ENCODE measurements at places on chromosomes 2 and 18. TPM values are rescaled to one million over a fixed set of nuclear protein-coding genes. Genes with fewer than 3 reads are reported as not detected.

CASP10 gene
- polyA plus RNA-seq: 7.0 TPM

GNAL gene
- polyA plus RNA-seq: 2.3 TPM

STPG4 gene
- polyA plus RNA-seq: not detected

DSG1 gene
- polyA plus RNA-seq: 0.88 TPM

- no peak for DNase-seq
Observed at GRCh38 chr2:150109028-150109427, 378.4 kb downstream of the RND3 start.

GRCh38 chr2:168895771-168896170 lies 5.3 kb upstream of the G6PC2 start:
- DNase-seq: no peak

DNA sequence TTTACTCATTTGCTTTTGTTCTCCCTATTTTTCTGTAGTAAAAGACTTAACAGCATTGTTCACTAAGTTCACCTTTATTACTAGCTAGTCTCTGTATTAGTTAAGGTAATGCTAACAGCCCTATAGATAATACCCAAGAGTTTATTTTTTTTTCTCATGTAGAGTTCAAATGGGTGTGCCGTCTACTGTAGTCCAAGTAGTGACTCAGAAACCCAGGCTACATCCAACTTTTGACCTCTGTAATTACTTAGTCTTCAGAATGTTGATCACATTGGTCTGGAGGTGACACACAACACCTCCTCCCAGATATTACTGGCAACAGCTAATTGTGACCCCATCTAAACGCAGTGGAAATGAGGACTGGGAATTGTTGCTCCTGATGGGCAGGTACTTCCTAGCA lies 7.7 kb downstream of the COQ10B start:
- DNase-seq: no peak

DNA sequence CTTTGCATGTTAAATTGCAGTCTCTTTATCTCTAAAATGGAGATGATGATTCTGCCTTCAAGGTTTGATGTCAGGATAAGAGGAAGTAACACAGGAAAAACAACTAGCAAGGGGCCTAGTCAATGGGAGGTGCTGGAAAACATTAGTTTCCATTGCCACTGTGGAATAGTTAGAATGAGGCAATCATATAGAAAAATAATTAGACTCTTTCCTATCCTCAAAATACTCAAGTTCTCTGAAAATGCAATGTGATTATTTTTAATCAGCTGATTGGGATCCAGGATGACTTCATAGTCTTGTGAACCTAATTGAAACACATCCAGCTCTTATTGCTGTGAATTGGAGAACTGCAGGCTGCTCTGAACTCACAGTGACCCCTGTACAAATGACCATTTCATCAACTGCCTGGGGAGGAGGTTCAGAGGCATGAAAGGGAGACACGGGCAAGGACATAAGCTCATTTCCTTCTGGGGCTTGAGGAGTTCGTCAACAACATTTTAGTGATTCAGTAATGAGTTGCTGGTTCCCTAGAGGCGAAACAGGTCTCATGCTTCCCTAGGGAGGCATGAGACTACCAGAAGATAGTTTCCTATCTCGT lies 422.5 kb downstream of the LPIN1 start:
- peak; percentile 56 for DNase-seq

- no peak for DNase-seq
Observed at GRCh38 chr2:191037351-191037750, 23.4 kb upstream of the STAT1 start.

DNA sequence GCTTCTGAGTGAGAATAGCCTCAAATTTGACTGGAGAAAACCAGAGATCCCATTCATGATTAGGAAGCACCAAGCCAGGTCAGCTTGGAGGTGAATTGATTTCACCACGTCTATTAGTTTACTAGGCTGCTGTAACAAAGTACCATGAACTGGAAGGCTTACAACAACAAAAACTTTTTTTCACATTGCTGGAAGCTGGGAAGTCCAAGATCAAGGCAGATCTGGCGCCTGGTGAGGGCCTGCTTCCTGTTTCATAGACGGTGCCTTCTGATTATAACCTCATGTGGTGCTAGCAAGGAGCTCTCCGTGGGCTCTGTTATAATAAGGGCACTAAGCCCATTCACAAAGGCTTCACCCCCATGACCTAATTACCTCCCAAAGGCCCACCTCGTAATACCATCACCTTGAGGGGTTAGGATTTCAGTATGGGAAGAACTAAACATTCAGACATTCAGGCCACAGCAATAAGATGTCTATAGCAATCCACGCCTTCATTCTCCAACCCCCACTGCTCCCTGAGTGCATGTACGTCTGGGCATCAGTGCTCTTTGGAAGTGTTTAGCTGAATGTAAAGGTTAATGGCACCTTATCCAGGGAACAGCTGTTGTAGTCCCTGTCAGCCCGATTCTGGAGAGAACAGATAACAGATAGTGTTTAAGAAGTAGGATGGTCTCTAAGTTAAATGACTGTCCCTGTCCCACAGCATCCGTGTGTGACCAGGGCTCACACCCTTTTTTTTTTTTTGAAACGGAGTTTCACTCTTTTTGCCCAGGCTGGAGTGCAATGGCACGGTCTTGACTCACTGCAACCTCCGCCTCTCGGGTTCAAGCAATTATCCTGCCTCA lies 89.2 kb downstream of the SOCS6 start:
- DNase-seq: no peak

DNA sequence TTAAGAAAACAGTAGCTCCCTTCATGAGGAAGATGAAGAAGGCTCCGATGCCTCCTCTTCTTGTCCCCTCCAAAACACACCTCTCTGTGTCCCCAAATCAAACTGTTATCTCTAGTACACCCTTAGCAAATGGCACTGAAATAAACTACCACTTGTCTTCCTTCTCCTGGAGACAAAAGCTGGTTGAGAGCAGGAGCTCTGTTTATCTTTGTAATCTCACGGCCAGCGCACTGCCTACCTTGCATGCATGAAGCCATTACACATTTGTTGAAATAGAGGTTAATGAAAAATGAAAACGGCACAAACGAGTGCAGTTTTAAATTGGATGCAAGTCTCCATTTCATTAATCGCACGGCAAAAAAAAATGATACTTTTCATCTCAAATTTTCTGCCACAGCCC lies 113.7 kb downstream of the EPB41L3 start:
- DNase-seq: no peak

DNA sequence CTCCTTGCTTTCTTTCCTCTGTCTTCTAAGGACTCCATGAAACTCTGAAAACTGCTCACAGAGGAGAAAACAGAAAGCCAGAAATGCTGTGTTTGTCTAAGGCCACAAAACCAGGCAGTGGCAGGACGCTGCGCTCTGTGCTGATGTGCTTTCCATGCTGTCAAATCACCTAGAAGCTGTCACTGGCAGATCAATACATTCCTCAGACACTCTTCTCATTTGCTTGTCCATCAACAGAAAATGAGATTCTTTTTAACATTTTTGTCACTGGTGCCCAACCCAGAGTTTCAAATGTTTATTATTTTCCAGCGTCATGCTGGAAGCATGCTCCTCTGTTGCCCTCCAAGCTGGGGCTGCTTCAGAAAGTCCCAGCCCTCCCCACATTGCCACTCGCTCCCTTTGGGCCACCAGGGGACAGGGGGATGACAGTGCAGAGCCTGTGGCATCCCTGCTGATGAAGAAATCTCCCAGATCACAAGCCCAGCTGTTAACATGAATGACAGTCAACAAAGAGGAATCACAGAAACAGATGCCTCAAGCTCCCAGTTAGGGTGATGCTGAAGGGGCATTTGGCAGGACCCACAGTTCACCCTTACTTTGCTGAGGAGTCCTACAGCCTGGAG lies 117.5 kb upstream of the MEIS1 start:
- no peak for DNase-seq

DNA sequence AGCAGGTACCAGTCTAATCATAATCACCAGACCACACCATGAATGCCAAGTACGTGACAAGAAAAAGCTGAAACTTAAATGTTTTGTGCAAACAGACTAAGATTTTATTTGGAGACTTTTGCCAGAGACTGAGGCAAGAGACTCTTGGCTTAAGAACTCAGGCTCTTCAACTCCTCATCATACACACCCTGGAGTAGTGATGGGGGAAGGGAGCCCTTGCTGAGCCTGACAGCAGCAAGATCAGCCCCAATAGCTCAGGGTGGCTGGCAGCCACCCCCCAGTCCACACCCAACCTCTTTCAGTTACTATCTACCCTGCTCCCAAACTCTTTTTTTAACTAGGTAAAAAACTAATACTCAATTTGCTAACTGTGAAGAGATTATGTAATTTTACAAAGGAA lies 114.8 kb downstream of the CCBE1 start:
- DNase-seq: no peak

- no peak for DNase-seq
Observed at GRCh38 chr2:58032016-58032763, 14.4 kb upstream of the VRK2 start.

DNA sequence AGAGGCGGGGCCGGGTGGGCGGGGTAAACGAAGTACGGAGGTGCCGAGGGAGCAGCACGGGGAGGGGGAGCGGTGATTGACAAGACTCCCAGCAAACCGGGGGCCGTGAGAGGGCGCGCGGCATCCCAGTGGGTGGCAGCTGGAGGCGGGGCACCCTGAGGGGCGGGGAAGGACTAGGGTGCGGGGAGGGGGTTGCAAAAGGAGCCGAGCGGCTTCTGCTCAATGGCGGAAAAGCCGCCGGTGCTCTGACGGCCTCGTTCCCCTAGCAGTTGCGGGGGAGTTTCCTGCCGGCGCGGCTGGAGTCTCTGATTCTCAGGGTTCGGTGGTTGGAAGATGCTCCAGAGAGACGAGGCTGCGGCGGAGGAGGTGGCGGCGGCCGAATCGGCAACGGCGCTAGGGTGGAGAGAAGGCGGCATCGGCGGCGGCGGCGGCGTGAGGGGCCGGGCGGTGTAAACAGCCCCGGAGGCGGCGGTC lies at the start of gene PPM1B:
PPM1B (plus strand) TSS at position 195 of the 474 bp plus-strand sequence. CDS start 32,325 bp downstream, outside the sequence.
- no peak for DNase-seq

GRCh38 chr2:101860157-101860556 lies 131.6 kb upstream of the IL1R2 start:
- no peak for DNase-seq

GRCh38 chr2:191974676-191975075 lies 127.8 kb upstream of the CAVIN2 start:
- no peak for DNase-seq

Measured in hindlimb muscle (tissue), 1 donor.